Fibroblast of skin of left quadriceps (primary cell): ENCODE measurements at places on chromosomes 3 and 15.

DNA sequence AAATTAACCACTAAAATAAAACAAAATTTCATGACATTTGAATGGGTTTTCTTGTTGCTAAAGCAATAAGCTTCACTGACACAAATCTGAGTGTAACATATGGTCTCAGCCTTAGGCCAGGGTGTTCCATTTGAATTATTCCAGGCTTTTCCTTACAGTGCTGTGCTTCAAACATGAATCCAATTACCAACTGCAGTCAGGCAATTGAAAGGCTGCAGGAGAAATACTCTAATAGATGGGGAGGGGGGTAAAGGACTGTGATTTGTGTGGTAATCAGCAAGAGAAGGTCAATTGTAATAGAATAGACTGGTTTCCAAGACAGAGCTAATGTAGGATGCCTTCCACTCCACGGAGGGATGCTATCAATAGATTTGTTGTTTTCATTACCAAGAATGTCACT lies 466.7 kb downstream of the C3orf38 start:
- no peak for DNase-seq

GRCh38 chr3:116288485-116288884 lies 156.8 kb downstream of the LSAMP start:
- peak; percentile 6 for DNase-seq

DNA sequence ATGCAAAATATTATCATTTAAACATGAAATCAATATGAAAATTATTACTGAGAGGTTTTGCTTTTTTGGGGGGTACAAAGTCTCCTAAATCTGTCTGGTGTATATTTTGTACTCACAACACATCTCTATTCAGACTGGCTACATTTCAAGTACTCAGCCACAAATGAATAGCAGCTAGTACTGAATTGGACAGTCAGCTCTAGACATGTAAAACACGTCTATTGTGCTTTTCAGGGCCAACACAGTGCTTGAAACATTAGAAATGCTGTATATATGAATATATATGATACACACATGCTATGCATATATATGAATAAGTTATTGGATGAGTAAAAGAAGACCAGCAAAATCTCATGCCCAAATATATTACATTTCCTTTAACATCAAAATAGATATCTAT lies 103.8 kb upstream of the CFAP20DC start:
- no peak for DNase-seq

DNA sequence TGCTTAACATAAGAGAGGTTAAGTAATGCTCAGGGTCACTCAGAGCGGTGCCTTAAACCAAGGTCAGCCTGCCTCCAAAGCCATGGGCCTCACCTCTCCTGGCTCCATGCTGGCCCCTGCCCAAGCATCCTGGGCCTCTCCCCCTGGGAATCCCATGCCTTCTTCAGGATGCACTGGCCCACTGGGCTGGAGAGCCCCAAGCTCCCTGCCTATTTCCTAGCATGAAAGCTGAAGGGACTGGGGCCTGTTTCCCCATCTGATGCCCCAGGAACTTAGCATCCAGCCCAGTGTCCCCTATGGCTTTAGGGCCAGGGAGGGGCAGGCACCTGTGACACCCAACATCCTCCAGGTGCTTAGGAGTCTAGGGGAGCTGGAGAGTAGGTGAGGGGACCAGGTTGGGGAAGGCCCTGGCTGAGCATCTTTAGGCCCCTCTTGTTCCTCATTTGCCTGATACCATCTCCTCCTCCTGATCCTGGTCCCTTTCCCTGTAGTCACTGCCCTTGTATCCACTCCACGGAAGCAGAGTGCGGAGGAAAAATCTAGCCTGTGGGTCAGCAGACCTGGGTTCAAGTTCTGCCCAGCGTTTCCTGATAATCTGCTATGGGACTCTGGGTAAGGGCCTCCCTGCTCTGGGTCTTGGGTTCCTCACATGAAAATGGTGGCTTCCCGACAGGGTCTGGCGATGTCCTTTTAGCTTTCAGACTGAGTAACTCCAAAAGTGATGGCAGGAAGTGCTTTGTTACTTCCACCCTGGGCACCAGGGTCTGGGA lies 28.6 kb downstream of the EHD4 start:
- DNase-seq, result no peak

- no peak for DNase-seq
These were observed 222.7 kb downstream of the GAP43 start for GRCh38 chr3:115845986-115846385.

DNA sequence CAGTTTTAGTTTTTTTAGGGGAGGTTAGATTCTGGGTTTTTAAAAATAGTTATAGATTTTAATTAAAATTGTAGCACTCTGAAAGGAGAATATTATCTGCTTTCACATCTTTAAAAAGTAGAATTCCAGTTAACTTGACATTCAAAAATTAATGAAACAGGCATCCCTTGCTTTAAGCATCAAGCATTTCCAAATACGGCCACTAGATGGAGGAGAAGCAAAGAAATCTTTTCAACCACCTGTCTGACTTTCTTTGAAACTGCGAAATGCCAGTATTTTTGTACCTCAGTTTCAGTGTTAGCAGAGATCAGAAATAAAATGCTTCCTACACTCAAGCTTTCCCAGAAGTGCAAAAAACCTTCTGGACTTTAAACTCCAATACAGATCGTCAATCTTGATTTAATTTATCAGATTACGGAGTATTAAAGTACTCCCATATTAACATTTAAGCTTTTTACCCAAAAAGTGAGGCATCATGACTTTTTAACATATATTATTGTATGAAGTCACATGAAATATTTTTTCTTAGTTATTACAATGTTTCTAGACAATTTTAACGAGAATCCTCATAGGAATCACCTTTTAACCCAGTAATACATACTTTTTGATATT lies 153.3 kb downstream of the P3H2 start:
- peak; percentile 21 for DNase-seq

- no peak for DNase-seq
These were observed 420.2 kb downstream of the FOXP1 start for GRCh38 chr3:71163198-71163918.

- DNase-seq, result no peak
These were observed 44.6 kb downstream of the GASK1A start for GRCh38 chr3:43023746-43024145.
